ENCODE measurements at places on chromosomes 3 and 15.

- DNase-seq, result no peak
These were observed 4.0 kb upstream of the TBC1D21 start for GRCh38 chr15:73869216-73869995.

- DNase-seq, result no peak
These were observed 27.9 kb downstream of the IQSEC1 start for GRCh38 chr3:13045241-13045903.

- DNase-seq, result peak; percentile 4
These were observed 5.0 kb downstream of the JMJD7 start for GRCh38 chr15:41832875-41833274.

DNA sequence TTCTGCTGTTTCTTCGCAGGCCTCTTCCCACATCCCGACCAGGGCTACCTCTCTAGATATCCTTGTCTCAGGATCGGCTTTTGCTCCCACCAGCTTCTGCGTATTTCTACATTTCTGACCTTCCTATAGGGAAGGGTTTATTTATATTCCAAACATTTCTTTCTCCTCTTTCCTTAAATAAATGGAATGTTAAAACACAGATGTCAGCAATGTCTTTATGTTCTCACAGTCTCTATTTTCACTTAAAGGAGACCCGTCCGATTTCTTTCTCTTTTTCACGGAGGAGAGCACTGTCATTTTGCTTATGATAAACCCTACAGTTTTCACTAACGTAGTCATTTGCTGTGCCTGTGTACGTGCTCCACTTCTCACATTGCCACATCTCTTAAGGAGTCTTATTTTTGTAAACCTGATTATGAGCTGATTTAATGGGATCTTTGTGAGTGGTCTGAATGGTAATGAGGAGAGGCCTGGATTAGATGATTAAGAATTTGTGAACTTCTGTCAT, 630 bp downstream of the KIF15 start:
- DNase-seq, result no peak

- no peak for DNase-seq
These were observed 53.4 kb downstream of the BTLA start for GRCh38 chr3:112445839-112446238.

DNA sequence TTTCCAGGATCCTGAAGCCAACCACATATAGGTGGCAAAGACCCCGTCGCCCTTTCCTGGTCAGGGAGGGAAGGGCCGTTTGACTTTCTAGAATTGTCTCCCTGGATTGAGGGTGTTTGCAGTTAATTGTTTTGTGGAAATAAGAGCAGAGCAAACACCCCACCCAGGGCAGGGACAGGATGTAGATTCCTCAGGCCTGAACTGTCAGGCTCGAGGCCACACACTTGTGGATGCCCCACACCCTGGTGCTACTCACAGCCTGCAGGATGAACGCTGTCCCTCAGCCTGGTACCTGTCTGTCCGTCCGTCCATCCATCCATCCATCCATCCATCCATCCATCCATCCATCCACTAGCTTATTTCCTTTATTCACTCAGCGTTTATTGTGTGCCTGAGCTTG, 29.9 kb upstream of the FLNB start:
- DNase-seq, result no peak

DNA sequence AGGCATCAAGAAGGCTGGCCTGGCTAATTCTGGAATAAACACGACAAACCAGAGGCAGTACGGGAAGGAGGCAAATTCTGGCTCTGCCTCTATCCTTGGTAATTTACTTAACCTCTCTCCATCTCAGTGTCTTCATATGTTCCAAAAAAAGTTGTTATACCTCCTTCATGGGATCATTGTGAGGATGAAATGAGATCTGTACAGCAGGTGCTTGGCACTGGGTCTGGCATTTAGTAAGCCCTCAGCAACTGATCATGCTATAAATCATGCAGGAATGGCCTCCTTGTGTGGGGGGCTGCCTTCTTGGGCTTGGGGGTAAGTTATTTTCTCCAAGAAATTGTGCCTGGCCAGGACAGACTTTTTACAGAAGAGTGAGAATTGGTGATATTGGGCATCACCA, 38.3 kb upstream of the TRA2B start:
- no peak for DNase-seq

All from suppressor macrophage treated with lipopolysaccharide for 1 hour (primary cell).